ENCODE measurements at places on chromosomes 11 and 22.
A peak's percentile ranks its signal among the peaks of the same experiment; 100 is the strongest.

GRCh38 chr11:128458321-128458720 lies 129.0 kb downstream of the ETS1 start:
- no peak for DNase-seq

GRCh38 chr22:50205781-50206569 lies 5.2 kb downstream of the SELENOO start:
- DNase-seq, result peak; percentile 6

DNA sequence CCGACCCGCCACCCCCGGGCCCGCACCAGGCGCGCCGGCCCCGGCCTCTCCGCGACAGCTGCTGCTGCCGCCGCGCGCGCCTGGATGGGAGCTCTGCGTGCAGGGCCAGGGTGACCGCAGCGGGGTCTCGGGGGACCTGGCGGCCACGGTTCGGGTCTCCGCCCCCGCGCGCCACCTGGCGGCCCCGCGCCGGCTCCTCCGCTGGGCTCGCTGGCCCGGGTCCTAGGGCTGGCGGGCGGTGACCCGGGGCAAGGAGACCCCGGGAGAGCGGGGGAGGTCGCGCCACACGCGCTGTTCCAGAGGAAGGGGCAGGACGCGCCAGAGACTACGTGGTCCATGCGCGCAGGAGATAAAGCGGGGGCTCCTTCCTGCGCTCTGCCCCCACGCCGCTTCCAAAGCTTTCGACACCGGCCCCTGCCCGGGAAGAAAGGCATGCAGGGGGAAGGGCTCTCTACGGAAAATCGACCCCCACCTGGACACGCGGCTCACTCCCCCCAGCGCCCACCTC lies 562 bp downstream of the SHANK2 start:
- no peak for DNase-seq

- DNase-seq, result peak; percentile 13
These were observed 72.2 kb downstream of the KCNQ1 start for GRCh38 chr11:2517016-2517385.

DNA sequence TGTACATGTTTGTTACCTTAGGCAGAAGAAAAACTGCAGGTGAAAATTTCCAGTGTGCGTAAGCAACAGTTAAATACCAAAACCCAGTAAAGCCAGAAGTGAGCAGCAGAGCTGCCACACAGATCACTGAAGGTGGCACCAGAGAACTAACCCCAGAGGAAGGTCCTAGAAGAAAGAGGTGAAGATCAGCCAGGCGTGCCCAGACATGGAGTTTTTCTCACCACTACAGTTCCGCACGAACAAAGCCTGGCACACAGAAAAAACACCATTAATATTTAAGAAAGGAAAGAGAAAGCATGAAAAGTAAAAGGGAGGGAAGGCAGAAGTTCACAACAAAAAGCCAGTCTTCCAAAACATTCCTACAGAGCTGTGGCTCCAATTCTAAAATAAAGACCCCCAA lies 60.7 kb downstream of the STK33 start:
- DNase-seq, result no peak

- no peak for DNase-seq
These were observed 13.0 kb upstream of the OPCML start for GRCh38 chr11:133545199-133545803.

- peak; percentile 77 for DNase-seq
These were observed at the start of gene SLC15A3 for GRCh38 chr11:60951904-60952741. SLC15A3 (minus strand) TSS chr11:60952176; CDS start chr11:60951551, 625 bp downstream.

- no peak for DNase-seq
These were observed 266.4 kb upstream of the NCAM1 start for GRCh38 chr11:112694813-112695212.

DNA sequence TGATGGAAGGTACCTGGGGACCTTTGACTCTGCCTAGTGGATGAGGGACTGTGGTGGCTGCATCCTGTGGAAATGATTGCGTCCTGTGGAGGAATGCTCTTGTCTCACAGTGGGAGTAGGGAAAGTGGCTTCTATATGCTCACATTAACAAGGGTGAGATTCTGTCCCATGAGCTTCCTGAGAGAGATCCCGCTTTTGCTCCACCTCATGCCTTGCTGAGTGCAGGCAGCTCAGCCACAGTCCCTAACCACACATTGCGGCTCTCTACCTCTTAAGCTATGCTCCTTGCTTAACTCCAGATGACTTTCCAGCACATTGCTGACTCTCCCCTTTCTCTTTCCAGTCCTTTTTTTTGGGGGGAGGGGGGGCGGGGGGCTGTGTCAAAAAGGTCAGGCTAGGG lies 45.0 kb downstream of the TEAD1 start:
- DNase-seq, result no peak

DNA sequence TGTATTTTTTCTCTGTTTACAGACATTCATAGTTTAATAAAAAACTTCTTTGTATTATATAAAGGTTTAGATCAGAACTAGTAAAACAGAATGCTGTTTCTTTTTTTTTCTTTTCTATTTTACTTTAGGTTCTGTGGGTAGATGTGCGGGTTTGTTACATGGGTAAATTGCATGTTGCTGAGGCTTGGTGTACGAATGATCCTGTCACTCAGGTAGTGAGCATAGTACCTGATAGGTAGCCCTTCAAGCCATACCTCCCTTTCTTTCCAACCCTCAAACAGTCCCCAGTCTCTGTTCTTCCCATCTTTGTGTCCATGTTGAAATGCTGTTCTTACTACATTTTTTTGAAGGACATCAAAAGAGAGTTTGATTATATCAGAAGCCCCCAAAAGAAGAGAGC lies 3.2 kb downstream of the ATM start:
- no peak for DNase-seq

DNA sequence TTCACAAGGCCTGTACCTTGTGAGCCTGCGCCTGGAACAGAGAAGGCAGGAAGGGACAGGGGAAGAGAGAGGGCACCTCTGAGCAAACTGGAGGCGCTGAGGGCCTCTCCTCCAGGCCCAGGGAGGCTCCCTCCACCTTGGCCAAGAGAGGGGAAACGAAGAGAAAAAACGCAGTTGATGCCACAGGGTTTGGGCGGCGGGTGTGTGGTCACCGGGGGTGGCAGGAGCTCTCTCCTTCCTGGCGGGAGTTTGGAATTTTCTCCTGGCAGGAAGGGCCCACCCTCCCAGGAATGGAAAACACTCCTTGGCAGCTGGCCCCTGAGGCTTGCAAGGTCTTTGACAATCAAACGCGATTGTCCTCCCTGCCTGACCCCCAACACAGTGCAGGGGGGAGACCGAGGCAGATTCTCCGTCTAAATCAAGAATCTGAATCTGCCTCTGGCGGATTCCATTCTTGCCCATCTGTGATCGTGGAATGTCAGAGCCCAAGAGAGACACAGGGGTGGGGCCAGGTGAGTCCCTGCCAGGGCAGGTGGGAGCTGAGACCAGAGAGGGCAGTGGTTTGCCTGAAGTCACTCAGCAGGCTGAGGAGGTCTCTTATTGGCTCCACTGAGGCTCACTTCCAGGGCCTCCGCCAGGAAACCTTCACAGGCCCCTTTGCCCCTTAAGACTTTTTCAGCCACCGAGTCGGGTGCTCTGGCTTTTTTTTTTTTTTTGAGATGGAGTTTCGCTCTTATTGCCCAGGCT lies 21.0 kb downstream of the RPL3 start:
- peak; percentile 64 for DNase-seq

DNA sequence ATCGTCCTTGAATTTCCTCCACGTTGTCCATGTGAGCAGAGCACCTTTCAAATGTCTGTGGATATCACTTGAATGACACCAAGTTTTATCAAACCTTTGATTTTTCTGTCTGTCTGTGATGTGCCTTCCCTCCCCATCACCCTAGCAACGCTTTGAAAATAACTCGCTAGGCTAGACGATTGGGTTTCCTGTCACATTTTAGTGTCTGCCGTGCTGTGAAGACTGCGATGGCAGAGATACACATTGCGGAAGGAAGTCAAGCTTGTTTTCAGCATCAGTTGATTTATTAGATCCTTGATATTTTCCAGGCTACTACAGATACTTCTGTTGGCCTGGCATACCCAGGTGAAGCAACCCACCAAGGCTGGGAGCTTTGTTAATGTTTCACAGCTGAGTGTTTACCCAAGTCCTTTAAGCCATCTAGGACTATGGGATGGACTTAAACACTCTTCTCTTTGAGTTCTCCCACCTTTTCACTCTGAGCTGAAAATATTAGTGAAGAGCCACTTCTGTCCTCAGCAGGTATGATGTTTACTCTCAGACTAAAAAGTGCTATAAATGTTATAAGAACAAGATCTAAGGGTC lies 93.6 kb upstream of the CD44 start:
- no peak for DNase-seq

GRCh38 chr11:19646921-19647320 lies 65.7 kb upstream of the NAV2 start:
- no peak for DNase-seq

GRCh38 chr11:132137289-132137980 lies 767.0 kb downstream of the NTM start:
- no peak for DNase-seq

GRCh38 chr11:131809203-131809918 lies 438.9 kb downstream of the NTM start:
- no peak for DNase-seq

- no peak for DNase-seq
These were observed 348.6 kb downstream of the MN1 start for GRCh38 chr22:27452922-27453321.

DNA sequence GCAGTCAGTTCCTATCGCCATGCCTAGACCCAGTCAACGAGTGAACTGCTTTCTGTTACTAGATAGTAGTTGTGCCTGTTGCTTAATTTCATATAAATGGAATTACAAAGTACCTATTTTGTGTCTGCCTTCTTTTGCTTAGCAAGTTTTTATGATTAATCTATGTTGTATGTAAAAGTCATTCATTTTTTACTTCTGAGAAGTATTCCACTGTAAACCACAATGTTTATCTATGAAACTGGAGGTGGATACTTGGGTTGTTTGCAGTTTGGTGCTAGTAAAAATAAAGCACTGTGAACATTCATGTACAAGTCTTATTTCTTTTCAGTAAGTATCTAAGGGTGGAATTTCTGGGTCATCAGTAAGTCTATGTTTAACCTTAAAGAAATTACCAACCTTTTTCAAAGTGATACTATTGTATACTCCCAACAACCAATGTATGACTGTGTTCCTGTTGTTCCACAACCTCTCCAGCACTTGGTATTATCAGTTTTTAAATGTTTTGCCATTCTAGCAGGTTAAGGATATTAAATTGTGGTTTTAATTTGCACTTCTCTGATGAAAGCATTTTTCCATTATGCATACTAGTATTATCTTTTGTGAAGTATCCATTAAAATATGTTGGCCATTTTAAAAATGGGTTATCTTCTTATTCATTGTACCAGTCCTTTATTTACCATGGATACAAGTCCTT lies 68.2 kb downstream of the DNAJC24 start:
- no peak for DNase-seq

- DNase-seq, result no peak
These were observed 6.8 kb upstream of the ACY3 start for GRCh38 chr11:67657300-67657699.

GRCh38 chr11:134248910-134249480 lies 4.2 kb downstream of the THYN1 start:
- no peak for DNase-seq

- peak; percentile 75 for DNase-seq
These were observed 1.4 kb downstream of the CDKN1C start for GRCh38 chr11:2883979-2884815.

GRCh38 chr22:45014654-45015053 lies 4.8 kb upstream of the PHF21B start:
- no peak for DNase-seq

GRCh38 chr11:2316169-2316962 lies 14.6 kb downstream of the TSPAN32 start:
- no peak for DNase-seq

DNA sequence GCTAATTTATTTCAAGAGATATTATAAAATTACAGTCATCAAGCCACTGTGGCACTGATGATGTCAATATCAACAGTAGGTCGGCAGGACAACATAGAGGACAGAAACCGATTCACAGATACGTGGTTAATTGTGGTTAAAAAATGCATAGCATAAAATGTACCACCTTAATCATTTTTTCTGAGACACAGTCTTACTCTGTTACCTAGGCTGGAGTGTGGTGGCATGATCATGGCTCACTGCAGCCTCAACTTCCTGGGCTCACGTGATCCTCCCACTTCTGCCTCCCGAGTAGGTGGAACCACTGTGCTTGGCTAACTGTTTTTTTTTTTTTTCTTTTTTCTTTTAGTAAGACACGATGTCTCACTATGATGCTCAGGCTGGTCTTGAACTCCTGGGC lies 21.0 kb upstream of the TOLLIP start:
- no peak for DNase-seq

- DNase-seq, result no peak
These were observed 83.6 kb downstream of the BCR start for GRCh38 chr22:23263651-23264555.

GRCh38 chr22:34454598-34454997 lies 534.3 kb upstream of the LARGE1 start:
- no peak for DNase-seq

DNA sequence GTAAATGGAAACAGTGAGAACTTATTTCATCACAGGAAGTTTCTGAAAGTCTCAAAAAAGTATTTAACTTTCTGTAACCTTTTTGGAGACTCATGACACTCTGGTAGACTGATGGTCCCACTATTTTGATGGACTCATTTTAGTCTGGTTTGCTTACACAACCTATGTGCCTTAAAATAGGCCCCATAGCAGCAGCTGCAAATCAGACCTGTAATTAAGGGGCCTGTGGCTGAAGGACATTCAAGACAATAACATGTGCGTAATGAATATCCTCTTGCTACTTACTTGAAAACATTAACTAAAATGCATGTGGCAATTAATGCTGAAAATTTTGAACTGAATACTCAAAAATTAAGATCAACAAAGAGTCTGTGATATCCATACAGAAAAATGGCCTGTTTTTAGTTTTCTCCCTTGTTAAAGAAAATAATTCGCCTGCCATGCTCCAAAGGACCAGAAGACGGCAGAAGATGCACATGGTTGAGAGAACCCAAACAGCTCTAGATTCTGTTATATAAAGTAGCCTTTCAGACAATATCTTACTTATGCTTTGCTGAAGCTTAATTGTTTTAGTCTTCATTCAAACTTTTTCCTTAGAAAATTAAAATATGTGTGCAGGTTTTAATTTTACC lies 568.5 kb downstream of the KCNA4 start:
- no peak for DNase-seq

DNA sequence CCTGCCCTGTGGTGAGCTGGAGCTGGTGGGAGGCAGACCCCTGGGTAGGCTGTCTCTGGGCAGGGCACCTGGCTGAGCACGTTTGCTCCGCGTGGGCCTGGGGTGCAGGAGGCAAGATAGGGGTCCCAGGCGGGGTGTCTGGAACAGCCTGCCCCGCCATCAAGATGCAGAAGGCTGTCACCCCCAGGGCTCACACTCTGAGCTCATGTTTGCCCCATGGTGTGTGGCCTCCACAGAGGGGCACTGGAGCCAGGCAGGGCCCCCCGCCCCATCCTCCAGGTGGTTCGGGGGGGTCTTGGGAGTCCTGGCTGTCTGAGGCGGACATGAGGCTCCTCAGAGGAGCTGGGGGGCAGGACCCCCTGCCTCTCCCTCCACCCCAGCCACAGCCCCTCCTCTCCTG lies 28.9 kb upstream of the CARS1 start:
- DNase-seq, result no peak

DNA sequence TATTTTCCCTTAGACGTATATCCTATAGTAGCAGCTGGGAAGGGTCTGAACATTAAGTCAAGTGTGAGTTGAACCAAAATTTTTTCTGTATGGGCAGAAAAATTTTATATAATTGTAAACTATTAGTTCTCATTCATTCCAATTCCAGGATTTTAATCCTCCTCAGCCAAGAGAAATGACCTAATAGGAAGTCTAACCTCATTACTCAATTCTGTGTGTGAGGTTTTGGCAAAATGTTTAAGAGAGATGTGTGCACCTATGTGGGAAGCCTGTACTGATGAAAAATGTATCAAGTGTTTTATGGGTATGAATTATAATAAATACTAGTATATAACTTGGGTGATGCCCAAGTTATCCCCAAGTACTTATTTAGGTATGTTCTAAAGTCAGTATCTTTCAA lies 311.6 kb upstream of the PITPNB start:
- no peak for DNase-seq

GRCh38 chr11:67484847-67485311 lies 2.1 kb downstream of the AIP start:
- peak; percentile 28 for DNase-seq
